ENCODE measurements at places on chromosomes 1 and 21.

GRCh38 chr1:46539972-46540371 lies 11.5 kb downstream of the KNCN start:
- DNase-seq = no peak

DNA sequence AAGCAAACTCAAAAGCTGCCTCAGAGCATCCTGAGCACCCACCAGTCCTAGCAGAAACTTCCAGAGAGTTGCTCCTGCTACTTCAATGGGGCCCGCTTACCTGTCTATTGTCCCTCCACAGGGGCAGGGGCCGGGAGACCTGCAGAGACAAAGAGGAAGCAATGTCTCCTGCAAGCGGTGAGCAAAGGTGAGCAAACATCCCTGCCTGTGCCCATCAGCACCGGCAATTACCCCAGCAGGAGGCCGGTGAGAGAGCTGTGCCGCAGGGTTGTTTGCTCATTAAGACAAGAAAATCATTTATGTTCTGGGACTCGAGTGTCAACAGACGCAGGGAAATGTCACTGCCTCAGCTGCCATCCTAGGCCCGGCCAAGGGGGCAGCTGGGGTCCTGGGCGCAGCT lies 53.8 kb upstream of the TARDBP start:
- DNase-seq = no peak

GRCh38 chr1:178064191-178064821 lies 29.6 kb upstream of the RASAL2 start:
- DNase-seq = no peak

DNA sequence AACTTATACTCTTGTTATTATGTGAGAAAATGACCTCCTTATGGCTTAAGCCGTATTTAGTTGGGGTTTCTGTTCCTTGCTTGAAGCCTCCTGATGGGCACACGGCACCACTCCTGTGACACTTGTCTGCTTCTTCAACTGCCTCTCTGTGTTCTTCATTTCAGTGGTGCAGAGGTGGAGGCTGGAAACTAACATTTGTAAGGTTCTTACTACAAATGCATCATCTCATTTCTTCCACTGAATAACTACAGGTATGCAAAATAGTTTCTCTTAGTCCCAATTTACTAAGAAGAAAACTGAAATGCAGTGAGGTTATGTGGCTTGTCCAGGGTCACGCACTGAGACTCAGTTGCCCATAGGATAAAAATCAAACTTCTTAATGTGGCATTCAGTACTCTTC lies 23.6 kb upstream of the ZNF362 start:
- no peak for DNase-seq

DNA sequence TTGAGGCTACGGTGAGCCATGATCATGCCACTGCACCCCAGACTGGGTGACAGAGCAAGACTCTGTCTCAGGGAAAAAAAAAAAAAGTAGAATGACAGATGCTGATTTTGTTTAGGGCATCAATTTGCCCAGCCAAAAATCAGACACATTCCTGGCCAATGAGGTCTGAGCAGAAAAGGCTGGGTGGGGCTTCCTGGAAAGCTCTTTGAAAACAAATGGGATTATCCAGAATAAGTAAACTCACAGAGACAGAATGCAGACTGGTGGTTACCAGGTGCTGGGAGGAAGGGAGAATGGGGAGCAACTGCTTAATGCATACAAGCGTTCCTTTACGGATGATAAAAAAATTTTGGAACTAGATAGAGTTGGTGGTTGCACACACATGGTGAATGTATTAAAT lies 10.1 kb upstream of the CITED4 start:
- DNase-seq = no peak

DNA sequence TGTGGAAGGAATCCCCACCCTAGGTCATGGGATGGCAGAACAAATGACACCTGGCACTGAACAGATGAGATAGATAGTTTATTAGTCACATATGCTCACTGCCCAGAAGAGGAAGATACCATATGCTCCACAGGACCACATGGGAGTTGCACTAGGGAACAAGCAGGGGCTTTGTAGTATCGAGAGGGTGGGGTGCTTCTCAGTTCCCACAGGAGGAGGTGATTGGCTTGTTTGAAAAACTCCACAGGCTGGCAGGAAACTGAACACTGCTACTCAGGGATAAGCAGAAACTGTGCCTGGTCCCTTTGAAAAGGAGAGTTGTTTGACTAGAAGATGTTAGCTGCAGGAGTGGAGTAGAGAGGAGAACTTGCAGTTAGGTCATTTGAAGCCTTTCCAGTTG lies 31.9 kb upstream of the RXRG start:
- DNase-seq = no peak

DNA sequence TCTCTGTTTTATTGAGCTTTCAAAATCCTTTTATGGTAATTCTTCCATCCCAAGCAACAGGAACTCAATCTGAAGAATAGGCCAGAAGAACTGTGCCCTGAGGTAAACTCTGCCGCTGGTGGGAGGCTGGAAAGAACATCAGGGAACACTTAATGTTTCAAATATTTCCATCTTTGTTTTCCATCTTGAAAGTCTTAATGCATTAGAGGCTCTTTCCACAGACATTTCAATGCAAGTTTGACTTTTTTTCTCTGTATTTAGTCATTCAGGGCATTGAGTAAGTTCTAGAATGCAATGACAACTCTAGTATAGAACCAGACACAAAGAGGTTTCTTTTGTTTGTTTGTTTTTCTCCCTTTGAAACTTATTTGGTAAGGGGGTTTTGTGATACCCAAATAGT lies 61.5 kb downstream of the KIAA0040 start:
- DNase-seq = no peak

DNA sequence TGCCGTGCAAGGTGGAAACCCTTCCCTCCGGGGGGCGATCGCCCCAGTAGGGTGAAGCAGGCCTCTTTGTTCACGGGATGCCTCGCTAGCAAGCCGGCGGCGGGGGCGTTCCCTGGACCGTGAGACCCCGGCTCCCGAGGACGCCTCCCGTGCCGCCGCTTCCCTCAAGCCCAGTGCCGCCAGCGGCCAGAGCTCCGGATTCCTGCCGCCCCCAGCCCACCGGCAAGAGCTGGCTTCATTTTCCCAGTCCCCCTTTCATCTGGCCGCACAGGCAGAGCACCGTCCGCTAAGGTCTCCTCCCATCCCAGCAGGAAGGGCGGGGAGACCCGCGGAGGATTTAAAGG lies 16.3 kb downstream of the IER5 start:
- peak; percentile 29 for DNase-seq

GRCh38 chr1:224801844-224802490 lies 127.5 kb upstream of the DNAH14 start:
- DNase-seq = no peak

DNA sequence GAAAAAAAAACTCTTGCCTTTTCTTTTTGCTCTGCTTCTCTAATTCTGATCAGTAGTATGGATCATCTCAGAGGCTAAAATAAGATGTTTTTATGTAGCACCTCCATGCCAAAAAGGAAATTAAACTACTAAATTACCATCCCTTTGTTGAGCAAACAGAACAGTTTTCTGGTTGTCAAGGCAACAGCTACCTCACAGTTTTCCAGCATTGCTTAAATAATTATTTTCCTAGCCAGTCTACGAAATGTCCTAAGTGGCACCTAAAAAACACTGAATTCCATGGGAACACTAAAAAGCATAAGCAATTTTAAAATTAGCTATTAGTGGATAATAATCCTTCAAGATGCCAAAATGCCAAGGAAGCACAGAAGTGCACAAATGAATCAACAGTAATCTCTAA lies 61.7 kb downstream of the ARID4B start:
- no peak for DNase-seq

DNA sequence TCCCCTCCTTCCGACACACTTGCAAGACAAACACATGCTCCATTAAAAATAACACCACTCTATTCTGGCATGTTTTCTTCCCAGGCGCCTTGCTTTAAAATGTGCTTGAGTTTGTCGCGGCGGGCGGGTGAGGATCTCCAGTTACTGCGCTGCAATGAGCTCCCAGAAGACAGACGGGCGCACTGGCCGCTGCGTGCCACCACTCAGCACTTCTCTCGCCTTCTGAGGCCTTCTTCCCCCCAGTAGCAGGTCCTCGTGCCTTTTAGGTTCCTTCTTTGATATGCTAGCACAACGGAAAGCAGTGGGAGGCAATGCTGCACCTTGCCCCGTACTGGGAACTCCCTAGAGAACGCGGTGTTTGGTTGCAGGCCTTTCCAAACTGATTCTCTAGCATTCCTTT lies 279.5 kb upstream of the NR5A2 start:
- no peak for DNase-seq

DNA sequence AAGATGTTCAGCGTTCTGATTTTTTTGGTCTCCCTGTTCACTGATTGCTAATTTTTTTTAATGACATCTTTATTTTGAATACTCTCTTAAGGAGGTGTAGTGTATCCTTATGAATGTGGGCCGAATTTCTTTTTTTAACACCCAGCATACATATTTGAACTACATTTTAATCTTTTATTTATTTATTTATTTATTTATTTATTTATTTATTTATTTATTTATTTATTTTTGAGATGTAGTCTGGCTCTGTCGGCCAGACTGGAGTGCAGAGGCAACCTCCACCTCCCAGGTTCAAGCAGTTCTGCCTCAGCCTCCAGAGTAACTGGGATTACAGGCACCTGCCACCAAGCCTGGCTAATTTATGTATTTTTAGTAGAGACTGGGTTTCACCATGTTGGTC lies 15.1 kb downstream of the ZBTB8A start:
- DNase-seq = no peak

Measured in CD4-positive, alpha-beta T cell treated with Interleukin-6 at 100 ng/mL for 8 hours (primary cell).